ENCODE measurements at places on chromosomes 6 and 20.

DNA sequence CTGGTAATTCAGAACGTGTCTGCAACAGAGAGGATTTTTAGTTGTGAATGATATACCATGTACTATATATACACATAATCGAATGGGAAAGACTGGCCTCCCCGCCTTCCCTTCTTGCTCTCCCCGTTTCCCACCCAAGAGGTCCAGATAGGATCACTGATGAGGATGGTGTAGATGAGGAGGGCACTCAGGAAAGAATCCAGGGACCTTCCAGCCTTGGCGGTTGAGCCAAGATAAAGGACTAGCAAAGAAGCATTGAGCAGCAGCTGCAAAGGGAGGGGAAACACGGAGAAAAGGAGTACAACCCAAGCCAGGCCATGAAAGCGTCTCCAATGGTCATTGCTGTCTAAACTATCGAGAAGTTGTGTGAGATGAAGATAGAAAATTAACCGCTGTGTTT, 84.0 kb upstream of the EXOC2 start:
- no peak for DNase-seq

- no peak for DNase-seq
Observed at GRCh38 chr6:161273274-161273751, 548 bp downstream of the AGPAT4 start.

DNA sequence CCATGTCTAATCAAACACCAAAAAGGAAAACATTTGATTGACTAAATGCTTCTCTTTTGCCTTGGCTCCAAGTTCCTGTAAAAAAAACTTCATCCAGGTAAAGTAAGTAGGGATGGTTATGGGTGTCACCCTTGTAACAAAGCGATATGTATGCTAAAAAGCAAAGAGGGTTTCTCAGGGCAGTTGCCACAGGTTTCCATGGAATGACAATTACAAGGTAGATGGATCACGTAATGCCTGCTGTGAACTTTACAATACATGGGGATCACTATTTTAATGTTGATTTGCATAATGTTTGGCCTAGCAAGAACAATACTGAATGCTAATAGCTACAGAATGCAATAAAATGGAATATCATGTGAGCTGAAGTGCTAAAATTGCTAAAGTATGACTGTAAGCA, 2.9 kb upstream of the BMP2 start:
- DNase-seq, result no peak

DNA sequence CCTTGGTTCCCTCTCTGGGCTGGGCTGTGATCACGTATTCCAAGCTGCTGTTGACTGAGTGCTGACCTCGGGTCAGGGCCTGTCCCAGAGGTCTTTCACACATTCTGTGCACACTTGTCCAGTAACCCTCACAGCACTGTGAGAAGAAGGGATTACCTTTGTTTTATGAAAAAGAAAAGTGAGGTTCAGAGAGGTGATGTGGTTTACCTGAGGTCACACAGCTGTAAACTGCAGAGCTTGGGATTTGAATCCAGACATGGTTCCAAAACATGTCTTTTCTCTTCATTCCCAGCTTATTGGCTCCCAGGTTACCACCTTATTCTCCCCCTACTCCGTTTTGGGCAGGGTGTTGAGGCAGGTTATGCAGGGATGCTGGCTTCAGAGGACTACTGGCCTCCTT, 28.4 kb upstream of the CDH22 start:
- no peak for DNase-seq

Measured in frontal cortex (tissue), 4 donors.